ENCODE measurements at places on chromosomes 11 and 22. TPM values are rescaled to one million over a fixed set of nuclear protein-coding genes. Genes with fewer than 3 reads are reported as not detected.
A peak's percentile ranks its signal among the peaks of the same experiment; 100 is the strongest.

Gene LSP1
- total RNA-seq, result 0.82 TPM

DNA sequence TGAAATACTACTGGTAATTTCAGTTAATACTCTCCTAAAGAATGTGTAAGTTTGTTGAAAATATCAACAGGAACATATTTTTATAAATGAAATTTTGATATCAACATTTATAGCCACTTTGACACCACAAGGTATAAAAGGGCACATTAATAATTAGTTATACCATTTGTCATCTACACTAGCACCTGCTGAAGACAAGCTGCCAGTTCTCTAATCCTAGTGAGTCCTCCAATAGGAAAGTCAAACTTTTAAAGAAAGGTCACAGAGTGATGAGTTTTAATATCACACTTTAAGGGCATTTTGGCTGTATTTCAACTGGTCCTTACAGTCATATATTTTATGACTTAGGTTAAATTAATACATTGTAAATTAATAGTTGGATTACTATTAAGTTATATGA, 52.3 kb downstream of the APOL5 start:
- DNase-seq, result no peak

DNA sequence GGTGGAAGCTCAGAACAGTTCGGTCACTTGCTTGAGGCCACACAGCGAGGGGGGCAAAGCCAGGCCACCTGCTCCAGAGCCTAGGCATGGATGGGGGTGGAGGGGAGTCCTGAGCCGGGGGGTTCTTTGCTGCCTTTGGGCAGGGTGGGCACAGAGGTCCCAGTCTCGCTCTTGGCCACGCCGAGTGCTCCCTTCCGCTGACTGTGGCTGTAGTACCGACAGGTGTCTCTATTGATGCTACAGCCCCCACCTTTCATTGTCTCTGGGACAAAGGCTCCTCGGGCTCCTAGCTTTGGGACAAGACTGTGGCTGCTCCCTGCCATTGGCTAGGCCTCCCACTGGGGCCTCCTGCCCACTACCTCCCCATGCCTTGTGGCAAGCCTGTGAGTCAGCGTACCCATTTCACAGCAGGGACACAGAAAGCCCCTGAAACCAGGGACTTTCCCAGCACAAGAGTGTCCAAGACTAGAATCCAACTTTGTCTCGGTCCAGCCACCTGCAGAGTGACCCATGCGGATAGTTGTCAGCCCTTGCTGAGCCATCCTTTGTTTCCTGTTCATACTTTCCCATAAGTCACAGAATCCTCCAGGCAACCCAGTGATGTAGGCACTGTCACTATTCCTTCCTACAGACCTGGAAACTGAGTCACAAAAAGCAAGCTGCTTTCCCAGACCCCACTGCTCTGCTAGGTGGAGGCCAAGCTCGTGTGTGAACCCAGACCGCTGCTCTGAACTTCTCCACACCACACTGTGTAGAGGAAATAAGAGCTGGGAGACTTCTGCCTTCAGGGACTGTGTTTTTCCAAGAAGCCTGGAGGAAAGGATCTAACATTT, 17.2 kb downstream of the MYEOV start:
- DNase-seq, result no peak

DNA sequence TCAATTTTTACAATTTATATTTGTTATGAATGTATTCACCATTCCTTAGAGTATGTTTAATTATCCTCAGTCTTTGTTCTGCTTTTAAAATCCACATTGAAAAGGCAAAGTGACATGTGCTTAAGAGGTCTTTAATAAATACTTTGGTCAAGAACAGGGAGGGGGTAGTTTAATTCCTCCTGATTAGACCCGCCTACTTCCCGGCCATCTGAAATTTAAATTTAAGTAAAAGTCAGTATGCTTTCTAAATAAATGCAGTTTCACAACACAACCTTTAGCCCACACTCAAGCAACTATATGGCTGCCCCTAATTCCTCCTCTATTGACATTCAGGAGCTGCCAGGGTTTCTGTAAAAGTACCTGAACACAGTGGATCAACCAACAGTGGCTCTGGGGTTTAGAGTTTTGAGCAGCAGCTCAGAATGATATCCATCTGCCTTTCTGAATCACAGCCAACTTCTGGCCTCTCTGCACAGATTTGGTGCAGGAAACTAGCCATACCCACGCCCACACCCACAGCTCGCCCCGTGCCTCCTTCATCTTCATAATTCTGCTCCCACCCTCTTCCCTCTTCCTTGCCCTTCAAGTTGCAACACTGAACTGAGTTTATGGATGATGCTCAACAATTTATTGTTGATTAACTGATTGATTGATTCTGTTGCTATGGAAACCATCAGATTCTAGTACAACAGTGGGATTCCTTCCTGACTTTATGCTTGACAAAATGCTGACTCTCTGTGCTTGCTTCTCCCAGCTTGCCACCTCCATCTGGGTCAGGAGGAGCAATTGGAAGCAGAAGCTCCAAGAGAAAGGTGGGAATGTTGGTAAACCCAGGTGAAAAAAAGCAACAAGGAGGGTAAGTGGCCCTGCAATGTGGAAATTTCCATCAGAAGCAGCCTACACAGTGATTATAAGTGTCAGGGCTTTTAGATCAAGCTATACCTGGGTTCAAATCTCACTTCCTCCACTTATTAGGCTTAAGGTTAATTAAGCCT, 70.8 kb downstream of the PANX1 start:
- no peak for DNase-seq

DNA sequence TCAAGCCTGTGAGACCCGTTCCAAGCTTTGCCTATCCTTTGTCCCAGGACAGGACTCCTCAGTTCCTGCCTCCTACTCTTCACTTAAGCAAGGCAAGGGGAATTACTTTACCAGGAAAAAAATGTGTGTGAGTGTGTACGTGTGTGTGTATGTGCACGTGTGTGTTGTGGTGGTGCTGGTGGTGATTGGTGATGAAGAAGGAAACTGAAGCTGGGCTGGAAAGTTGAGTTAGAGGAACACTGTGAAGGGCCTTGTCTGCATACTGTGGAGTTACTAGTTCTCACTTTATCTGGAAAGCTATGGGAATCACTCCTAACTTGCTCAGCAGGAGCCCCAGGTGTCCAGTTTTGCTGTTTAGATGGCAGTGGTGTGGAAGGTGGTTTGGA, 378 bp downstream of the OR51D1 start:
- DNase-seq, result no peak

- no peak for DNase-seq
Observed at GRCh38 chr11:69208190-69209037, 52.7 kb downstream of the SMIM38 start.

Gene IGLL1
- total RNA-seq, result not detected

- DNase-seq, result no peak
Observed at GRCh38 chr11:47705721-47706120, 9.4 kb downstream of the AGBL2 start.

Gene SLC22A25
- not detected for total RNA-seq

GRCh38 chr22:32378707-32379272, 21.1 kb downstream of the RFPL3 start:
- DNase-seq, result peak; percentile 40

Gene DBX1
- not detected for total RNA-seq

DNA sequence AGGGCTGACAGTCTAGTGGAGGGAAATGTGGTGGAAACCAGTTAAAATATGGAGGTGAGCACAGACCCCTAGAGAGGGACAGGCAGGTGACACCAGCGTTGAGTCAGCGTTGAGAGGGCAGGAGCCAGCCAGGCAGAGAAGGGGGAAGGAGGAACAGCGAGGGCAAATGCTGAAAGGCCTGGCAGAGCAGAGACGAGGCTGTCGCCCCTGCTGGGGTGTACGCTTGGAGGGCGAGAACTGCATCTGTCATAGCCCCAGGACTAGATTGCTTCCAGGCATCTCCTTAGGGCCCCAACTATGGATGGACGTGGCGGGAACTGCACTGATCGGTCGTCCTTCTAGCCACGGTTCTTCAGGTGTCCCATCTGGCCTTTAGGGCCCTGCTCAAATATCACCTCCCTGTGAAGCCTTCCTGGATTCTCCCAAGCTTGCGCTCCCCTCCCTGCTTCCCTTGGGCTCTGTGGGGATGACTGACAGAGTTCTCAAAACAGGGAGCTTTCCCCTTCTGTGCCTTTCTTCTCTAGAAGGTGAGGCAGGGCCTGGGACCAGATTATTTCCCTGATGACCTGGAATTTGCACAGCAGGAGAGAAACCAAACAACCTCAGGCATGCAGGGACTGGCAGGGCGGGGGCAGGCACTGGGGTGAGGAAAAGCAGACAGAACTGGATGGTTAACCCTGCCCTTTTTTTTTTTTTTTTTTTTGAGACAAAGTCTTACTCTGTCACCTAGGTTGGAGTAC, 11.1 kb downstream of the SYNGR1 start:
- DNase-seq, result no peak

GRCh38 chr11:17917556-17917955, 95.3 kb downstream of the SERGEF start:
- no peak for DNase-seq

Gene BATF2
- not detected for total RNA-seq

- no peak for DNase-seq
Observed at GRCh38 chr11:22634897-22635629, 9.4 kb upstream of the FANCF start.

Gene MS4A15
- total RNA-seq, result not detected

Gene CRYBA4
- not detected for total RNA-seq

- no peak for DNase-seq
Observed at GRCh38 chr11:75435571-75435925, 2.5 kb upstream of the KLHL35 start.

Gene OAF
- total RNA-seq, result 1.2 TPM

Gene APIP
- 37.9 TPM for total RNA-seq

Gene UCP2
- total RNA-seq, result 1.6 TPM

Gene JAML
- 0.82 TPM for total RNA-seq

DNA sequence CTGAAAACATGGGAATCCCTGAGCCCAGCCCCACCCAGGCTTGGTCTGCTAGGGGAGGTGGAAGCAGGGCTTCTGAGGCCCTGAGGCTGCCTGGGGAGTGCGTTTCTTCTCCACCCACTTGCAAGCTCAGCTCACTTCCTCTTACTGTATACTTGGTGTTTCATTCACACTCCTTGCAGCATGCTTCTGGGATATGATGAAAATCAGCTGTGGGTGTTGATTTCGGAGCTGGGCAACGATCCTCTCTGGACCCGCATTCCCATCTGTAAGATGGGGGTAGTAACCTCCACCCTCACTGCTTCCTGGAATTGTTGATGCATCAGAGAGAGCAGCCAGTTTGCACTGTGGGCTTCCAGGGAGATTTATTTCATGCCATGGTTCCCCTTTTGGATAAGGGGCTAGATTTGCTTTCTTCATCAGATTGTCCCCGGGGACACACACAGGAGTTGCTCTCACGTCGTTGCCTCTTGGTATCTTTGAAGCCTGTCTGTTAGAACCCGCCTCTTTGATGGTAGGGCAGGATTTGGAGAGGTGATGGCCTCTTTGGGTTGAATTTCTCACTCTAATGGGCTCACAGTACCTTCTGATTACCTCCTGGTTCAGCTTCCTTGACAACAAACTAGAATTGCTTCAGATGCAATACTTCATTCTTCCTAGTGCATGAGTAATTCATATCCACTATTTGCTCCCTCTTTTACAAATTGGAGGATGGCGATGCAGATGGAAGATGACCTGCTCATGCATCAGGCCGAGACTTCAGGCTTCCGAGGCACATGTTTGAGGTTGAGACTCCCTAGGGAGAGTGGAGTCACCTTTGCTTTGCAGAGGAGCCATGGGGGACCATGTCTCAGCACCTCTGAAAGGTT, 40.4 kb downstream of the BCR start:
- DNase-seq, result no peak

DNA sequence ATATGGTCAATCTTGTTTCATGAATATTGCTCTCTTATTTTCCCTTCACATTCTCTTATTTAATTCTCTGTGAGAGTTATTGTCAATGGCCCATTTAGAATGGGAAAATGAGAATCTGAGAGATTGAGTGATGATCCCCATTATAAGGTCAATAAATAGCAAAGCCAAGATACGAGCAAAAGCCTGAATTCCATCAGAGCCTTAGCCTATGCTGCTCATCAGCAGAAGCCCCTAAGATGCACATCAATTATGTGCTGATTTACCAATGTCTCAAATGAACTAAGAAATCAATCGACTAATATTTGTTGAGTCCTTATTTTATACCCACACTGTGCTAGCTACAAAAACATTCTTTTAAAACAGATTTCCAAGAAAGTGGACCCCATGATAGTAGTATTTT, 330.8 kb upstream of the DDI1 start:
- no peak for DNase-seq

Gene AQP11
- 4.9 TPM for total RNA-seq

DNA sequence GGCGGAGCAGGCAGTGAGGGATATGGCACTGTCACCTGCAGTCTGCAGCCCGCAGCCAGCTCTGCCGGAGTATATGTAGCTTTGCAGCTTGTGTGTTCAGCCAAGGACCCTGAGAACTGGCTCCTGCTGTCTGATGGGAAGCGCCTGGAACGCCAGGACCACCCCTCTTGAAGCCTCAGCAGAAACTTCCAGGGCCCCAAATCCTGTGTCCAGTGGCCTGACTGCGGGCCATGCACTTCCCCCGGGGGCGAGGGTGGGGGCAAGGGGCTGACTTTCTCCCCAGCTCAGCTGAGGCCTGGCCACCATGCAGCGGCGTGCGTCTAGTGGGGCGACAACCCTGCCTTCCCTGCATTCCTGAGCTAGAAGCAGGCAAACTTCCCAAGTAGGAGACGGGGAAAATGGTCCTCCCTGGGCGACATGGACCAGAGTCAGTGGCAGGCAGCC, 32.3 kb downstream of the PISD start:
- DNase-seq, result no peak

GRCh38 chr22:50049299-50050195, 8.6 kb downstream of the TTLL8 start:
- no peak for DNase-seq

GRCh38 chr22:23833911-23834317, 4.9 kb downstream of the DERL3 start:
- no peak for DNase-seq

GRCh38 chr11:2266586-2267305, 3.6 kb downstream of the ASCL2 start:
- DNase-seq, result no peak

Gene C11orf86
- not detected for total RNA-seq

DNA sequence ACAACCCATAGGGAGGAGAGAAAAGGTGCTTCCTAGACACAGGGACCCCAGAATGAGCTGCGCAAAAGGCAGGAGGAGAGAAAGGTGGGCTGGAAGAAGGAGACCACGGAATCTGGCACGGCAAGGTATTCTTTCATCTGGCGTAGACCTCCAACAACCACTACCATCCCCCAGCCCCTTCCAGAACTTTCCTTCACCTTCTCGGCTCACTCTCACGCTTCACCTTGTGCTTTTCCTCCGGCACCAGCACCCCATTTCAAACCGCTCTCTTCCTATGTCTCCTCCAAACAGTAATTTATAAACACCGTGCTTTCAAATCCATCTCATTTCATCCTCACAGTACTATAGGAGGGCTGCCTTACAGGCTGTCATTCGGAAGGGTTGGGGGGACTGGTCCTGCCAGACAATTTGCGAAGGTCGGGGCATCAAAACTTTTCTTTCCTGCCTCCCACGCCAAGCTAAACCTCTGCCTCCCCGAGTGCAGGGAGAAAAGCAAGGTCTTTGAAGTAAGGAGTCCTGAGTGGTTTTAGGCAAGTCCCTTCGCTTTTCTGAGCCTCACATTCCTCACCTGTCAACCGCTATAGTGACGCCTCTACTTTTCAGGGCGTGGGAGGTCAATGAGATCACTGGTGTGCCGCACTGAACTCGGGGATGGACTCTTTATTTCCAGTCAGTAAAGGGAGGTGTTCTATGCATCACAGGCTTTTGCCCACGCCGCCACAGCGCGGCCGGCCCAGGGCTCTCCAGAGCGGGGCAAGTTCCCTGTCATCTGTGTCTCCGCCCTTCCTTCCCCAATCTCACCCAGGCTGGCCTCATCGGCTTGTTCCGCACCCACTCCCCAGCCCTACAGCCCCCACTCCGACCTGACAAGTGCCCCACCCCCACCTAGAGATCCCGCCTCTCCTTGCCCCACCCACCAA, 800 bp downstream of the KCTD21 start:
- no peak for DNase-seq

- DNase-seq, result no peak
Observed at GRCh38 chr22:45452565-45453379, 39.3 kb downstream of the RIBC2 start.

Gene CHRM1
- 14.3 TPM for total RNA-seq
